Nucleus accumbens (tissue), 56 donors: ENCODE measurements at places on chromosomes 5 and 9.

- DNase-seq, result no peak
Observed at GRCh38 chr5:149886692-149887470, 57.7 kb downstream of the PDE6A start.

DNA sequence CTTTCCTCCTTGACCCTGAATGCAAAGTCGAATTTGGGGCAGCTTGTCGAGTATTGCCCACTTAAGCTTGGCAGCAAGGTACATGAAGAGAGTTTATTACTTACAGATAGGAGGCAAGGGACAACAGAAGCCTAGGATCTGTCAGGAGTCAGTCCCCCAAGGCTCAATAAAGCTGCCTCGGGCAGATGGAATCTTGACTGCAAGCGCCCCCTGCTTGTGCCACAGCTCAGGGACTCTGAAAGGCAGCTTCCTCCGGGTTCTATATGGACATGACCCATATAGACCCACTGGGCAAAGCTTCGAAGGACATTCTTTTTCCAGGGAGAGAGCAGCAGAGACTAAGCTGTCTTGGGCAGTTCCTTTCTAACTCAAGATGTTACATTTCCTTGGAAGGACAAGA is 971.5 kb downstream of the EFNA5 start:
- peak; percentile 4 for DNase-seq

- DNase-seq, result no peak
Observed at GRCh38 chr5:36298552-36298951, 3.1 kb downstream of the RANBP3L start.

GRCh38 chr9:109781541-109782197 is 1.7 kb downstream of the PALM2AKAP2 start:
- no peak for DNase-seq

GRCh38 chr5:136279314-136279713 is 86.0 kb downstream of the TRPC7 start:
- no peak for DNase-seq
